HepG2 (cell line): ENCODE measurements at places on chromosomes 6 and 20.

- DNase-seq, result no peak
Measured at GRCh38 chr6:126949786-126950185, 168.7 kb upstream of the RSPO3 start.

GRCh38 chr6:42359021-42359420 lies 92.7 kb downstream of the TRERF1 start:
- DNase-seq, result no peak

GRCh38 chr6:50089911-50090310 lies 40.2 kb upstream of the DEFB112 start:
- DNase-seq, result no peak

DNA sequence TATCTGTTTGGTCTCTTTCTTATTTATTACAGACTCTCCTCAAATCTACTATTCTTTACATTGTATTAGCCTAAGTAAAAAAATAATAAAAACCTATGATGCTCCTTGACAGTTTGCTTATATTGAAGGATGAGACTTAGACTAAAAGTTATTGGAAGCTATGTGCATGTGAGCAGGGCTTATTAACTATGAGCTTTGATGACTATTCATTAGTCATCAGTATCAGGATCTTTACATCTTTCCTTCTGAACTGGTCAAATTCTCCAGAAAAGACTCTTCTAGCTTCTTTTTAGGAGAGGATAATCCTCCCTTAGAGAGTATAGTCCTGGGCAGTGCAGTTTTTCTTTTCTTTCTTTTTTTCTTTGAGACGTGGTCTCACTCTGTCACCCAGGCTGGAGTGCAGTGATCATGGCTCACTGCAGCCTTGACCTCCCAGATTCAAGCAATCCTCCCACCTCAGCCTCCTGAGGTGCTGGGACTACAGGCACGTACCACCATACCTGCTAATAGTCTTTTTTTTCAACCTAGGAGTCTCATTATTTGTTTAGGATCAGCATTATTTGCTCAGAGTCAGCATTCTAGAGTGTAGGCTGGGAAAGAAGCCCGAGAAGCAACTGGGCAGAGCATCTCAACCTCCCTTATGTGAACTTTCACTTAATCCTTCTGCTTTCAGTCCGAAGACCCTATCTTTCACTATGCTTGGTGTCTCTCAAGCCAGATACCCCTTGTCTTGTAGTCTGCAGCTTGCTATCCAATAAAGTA lies 37.1 kb upstream of the YWHAB start:
- DNase-seq, result no peak

GRCh38 chr20:13671916-13672378 lies 33.2 kb upstream of the TASP1 start:
- no peak for DNase-seq

GRCh38 chr6:163347021-163347446 lies 67.5 kb upstream of the QKI start:
- DNase-seq, result no peak
